ENCODE measurements at places on chromosomes 5 and 9.

DNA sequence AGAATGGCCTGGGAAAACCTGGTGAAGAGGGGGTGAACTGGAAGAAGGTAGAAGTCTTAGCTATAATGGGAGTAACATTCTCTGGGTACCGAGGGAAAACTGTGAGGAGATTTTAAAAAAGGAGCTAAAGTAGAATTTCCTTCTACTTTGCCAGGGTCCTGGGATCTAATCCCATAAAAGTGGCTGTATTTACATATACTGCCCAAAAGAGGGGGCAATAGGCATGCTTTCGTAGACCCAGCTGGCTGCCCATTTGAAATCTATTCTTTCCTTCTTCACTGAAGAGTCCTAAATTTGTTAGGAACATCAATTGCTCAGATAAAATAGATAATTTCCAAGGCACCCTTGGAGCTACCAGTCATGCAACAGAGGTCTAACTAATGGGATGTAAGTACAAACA, 159.2 kb downstream of the CDC42SE2 start:
- DNase-seq = no peak

DNA sequence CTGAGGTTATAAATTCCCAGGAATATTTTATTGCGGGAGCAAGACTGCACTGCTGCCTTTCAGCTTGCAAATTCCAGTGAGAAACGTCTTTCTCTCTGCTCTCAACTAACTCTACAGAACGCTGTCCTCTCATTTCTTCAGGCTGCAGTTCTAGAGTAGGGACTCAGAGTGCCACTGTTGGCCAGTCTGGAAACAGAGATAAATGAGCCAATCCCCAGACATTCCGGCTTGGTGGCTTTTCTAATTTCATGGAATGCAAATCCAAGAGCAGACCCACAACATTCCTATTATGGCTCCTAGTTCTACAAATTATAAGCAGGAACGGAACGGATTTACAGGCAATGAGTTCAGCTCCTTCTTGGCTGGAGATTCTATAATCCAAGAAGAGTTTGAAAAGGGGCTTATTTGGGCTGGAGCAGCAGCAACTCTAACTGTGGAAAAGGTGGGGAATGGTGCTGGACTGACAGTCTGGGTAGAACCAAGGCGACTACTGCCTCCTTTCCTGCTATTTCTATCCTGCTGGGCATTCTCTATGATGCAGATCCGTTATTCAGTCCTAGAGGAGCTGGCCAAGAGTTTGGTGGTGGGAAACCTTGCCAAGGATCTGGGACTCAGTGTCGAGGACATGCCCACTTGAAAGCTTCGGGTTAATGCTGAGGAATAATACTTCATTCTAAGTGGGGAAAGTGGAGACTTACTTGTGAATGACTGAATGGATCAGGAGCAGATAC, 9.3 kb downstream of the PCDHGA12 start:
- DNase-seq = no peak

- no peak for DNase-seq
Measured at GRCh38 chr5:34529581-34530331, 126.4 kb upstream of the RAI14 start.

- no peak for DNase-seq
Measured at GRCh38 chr9:122097679-122098315, 4.7 kb upstream of the TTLL11 start.

DNA sequence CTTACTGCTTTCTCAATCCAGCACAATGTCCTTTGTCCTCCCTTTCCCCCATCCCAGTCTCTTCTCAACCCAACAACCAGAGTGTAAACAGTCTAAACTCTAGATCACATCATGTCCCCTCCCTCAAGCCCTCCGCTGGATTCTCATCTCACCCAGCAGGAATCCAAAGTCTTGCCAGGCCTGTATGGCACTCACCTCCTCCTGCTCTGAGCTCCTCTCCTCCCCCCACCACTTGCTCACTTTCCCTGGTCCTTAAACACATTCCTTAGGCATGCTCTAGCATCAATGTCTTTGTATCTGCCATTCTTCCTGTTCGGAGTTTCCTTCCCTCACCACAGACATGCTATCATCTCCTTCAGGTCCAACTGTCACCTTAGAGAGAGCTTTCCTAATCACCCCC, 78.8 kb downstream of the NIPSNAP3B start:
- no peak for DNase-seq

- DNase-seq = no peak
Measured at GRCh38 chr9:127697575-127697974, 9.2 kb upstream of the CFAP157 start.

- no peak for DNase-seq
Measured at GRCh38 chr5:159416438-159416837, 86.2 kb upstream of the IL12B start.

GRCh38 chr5:116730706-116731105, 156.1 kb upstream of the SEMA6A start:
- no peak for DNase-seq

- DNase-seq = no peak
Measured at GRCh38 chr9:89978185-89978584, 373.4 kb downstream of the GADD45G start.

DNA sequence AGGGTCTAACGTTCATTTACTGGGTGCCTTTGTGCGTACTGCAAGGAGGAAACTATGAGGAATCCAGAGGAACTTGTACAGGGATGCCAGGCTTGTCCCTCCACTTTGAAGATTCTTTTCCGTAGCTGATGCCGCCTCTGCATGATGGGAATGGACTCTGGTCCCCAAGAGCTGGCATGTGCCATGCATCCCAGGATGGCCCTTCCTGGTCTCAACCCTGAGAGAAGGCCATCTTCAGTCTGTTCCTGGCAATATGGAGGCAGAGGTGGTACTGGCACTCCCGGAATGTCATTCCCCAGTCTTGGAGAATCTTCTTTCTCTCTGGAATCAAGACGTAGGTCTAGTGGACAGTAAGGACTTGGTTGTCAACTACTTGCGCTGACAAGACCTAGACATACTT, 61.5 kb downstream of the BASP1 start:
- DNase-seq = no peak

- DNase-seq = no peak
Measured at GRCh38 chr5:97476852-97477534, 293.9 kb upstream of the RIOK2 start.

DNA sequence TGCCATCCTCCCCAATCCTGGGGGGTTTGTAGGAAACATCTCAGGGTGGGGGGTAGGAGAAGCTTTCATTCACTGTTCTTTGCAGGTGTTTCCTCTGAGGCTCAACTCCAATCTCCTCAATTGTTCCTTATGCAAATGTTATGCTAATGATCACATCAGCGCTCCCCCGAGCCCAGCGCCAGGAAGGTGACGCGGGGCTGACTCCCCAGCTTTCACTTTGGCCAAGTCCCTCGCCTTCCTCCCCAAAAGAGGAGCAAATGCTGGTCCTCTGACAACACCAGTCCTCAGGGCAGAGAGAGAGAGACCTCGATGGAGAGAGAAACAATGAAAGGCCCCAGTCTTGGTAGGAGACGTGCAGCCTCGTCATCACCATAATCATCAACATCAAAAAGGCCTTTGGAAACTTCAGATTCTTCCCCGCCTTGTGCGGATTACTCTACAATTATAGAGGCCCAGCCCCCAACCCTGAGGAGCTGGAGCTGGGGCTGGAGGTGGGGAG, 39.1 kb downstream of the PCDH1 start:
- DNase-seq = no peak

DNA sequence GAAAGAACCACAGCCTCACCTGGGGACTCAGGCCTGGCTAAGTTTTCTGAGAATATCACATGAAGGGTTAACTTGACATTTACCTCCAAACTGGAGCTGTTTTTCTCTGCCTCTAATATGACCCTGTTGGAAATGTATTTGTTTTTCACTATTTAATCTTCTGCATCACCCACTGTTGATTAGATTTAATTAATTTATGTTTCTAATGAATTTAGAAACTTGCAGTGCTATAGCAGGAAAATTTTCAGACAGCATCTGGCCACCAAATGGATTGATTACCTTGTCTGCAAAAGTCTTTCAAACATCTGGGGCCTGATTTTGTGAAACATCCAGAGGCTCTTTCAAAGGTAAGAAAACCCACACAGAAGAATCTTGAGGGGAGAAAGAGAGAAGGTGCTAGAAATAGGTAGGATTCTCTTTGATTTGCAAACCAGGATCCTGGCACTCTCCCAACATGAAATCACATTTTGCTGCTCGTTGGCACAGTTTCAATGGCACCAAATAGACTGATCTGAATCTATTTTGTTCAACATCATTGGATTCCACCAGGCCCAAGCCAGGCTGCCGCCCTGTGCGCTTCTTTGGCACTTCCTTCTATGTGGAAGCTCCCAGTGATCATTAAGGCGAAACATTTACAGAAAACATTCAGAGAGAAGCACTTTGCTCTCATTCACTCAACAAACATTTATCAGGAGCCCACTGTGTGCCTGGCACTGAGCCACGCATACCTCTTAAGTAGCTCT, 157.3 kb downstream of the PPP2R2B start:
- no peak for DNase-seq

DNA sequence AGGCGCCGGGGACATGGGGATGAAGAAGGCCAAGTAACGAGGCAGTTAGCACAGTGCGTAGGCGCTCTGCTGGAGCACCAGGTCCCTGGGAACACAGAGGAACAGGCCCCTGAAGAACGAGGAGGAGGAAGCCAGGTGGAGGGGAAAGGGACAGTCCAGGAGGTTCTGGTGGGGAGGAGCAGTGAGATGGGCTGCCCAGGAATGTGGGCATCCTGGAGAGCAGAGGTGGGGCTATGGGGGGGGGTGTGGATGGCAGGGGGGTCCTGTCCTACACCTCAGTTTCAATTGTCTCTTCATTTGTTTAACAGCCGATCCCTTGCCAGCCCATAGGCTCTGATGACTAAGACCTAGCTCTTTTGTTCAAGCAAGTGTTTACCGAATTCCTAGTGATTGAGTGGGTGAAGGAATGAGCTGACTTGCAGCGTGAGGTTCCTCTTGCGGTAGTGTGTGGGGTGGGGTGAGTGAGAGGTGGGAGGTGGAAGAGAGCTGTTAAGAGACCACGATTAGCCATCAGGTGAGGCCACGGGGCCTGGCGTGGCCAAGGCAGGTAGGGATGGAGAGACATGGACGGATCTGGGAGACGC, 8.4 kb upstream of the PHYHD1 start:
- no peak for DNase-seq

DNA sequence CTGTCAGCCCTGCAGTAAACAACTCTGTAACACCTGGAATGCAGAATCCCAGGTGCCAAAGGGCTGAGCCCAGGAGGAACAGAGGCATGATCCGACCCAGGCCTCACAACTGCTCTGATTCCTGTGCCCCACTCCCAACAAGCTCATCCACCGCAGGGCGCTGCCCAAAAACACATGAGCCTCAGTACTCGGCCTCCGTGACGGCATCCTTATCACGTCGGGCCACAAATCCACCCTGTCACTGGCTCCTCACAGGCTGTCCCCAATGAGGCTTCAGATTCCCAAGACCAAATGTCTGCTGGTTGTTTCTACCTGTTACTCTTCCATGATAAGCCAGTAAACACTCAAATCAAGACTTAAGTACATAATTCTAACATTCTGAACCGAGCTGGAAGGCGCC, 15.2 kb downstream of the QSOX2 start:
- no peak for DNase-seq

GRCh38 chr9:76082057-76082456, 191.6 kb downstream of the PCSK5 start:
- DNase-seq = no peak

GRCh38 chr5:176884571-176884890, 14.6 kb downstream of the HK3 start:
- DNase-seq = no peak

- DNase-seq = no peak
Measured at GRCh38 chr5:5065472-5065871, 74.7 kb upstream of the ADAMTS16 start.

DNA sequence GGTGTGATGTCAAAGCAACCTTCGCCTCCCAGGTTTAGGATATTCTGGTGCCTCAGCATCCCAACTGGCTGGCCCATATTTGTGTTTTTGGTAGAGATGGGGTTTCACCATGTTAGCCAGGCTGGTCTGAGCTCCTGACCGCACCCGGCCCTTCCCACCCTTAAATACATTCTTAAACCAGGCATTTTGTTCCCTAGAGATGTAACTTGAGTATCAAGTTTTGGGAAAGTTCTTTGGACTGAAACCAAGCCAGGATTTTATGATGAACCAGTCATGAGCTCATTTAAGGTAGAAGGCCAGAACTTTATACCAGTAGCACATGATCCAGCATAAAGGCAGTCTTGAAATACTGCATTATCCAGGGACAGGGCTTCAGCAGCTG, 3.5 kb downstream of the RPL7A start:
- DNase-seq = no peak

DNA sequence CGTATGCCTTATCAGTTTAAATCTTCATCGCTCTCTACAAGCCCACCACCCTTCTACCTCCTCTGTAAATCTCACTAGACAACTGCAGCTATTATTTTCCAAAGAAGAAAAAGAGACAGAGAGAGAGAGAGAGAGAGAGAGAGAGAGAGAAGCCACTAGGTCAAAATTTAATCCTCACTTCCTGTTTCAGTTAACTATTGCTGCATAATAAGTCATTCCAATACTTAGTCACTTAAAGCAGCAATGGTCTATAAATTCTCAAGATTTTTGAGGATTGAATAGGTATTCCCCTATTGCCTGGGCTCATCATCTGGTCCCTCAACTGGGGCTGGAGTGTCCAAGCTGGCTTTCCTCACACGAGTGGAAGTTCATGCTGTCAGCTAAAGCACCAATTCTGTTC, 68.8 kb downstream of the ITGA1 start:
- no peak for DNase-seq

DNA sequence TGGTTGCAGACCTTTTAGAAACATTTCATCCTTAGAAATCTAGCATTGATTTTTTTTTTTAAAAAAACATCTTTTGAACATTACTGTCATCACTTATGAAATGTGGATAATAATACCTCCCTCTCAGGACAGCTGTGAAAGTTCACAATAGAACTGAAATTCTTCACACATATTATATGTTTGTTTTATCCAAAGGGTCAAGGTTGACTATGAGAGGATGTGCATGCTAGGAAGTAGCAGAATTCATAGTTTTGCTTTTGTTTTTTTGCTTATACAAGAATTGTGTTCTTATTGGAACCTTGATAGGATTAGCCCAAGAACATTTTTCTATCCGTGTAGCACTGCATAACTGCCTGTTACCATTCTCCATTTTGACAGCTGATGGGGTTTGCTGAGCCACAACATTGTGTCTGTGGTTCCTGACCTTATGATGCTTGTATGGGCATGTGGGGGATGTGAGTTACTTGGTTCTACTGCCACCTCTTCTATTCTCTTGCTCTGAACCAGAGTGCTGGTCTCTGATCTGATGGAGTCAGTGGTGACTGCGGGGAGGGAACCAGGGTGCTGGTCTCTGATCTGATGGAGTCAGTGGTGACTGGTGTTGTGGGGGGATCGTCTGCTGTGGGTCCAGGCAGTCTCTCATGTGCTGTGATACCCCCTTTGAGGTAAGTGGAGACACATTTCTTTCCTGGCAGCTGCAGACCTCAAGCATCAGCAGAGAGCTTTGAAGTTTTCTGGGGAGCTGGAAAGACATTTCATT, 27.1 kb upstream of the ACTBL2 start:
- DNase-seq = no peak

DNA sequence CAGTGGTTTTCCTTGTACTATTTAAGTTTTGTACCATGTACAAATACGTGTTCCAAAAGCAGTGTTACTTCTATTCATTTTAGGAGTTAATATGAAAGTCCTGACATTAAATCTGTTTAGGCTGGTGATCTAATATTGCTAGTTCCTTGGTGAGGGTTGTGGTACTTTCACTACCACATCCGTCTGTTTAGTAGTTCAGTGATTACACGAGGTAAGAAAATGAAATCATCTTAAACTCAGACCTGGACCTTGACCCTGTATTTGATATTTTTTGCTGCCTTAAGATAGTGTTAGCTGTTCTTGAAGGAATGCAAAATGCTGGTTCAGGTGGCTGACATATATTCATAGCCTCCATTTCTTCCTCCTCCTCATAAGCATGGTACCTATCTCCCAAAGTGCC, 50.3 kb downstream of the MTAP start:
- no peak for DNase-seq

Data from stimulated activated CD4-positive, alpha-beta T cell treated with anti-CD3 and anti-CD28 coated beads, TNF-alpha, amount 100 ng/mL, for 48 hours (primary cell).